ENCODE measurements at places on chromosomes 3 and 15.

- no peak for DNase-seq
These were observed 207.3 kb downstream of the LRTM1 start for GRCh38 chr3:54720604-54721003.

GRCh38 chr3:110568246-110568645, 503.4 kb upstream of the NECTIN3 start:
- no peak for DNase-seq

GRCh38 chr3:16150285-16150684, 24.2 kb upstream of the GALNT15 start:
- DNase-seq: no peak

GRCh38 chr3:126743350-126743749, 39.3 kb downstream of the CHCHD6 start:
- no peak for DNase-seq

DNA sequence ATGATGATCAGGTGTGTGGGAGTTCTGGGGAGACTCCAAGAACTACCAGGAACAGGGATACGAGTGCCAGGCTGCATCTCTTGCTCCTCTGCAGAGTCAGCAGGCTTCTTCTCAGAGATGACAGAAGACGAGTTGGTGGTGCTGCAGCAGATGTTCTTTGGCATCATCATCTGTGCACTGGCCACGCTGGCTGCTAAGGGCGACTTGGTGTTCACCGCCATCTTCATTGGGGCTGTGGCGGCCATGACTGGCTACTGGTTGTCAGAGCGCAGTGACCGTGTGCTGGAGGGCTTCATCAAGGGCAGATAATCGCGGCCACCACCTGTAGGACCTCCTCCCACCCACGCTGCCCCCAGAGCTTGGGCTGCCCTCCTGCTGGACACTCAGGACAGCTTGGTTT, 7.9 kb downstream of the PRRT3 start:
- DNase-seq: no peak

GRCh38 chr3:9598783-9599387, 45.3 kb upstream of the LHFPL4 start:
- DNase-seq: no peak

- DNase-seq: no peak
These were observed 109.4 kb upstream of the RAD18 start for GRCh38 chr3:9072667-9073009.

DNA sequence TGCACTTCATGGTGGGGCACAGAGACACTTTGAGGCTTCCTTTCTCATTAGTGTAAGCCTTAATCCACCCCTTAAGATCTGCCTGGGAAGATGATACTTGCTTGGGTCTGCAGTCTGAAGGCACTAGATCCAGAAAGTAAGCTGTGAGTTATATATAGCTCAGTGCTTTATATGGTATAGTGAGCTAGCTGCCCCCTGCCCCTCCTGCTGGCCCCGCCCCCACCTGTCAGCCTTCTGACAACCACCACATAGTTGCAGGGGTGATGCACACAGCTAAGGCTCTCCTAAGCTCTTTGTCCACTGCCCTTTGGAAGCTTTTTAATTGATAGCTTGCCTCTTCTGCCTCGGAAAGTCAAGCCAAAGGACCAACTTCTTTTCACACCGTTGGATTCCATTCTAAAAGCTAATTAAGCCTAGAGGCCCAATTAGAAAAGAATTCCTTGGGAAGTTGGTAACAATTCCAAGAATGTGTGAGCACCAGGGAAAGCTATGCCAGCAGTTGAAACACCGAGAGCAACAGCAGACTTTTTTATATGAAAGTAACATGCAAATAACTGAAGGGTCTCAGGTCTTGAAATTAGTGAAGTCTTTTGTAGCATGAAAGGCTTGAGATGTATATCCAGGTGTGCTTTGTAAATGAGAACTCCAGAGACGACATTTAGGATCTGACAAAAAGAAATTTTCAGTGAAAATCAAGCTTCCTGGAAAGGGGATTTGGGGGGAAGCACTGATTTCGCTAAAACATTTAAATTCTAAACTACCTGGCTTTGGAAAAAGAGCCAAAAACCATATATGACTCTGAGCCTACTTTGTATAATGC, 2.3 kb downstream of the TPM1 start:
- DNase-seq: no peak

- DNase-seq: no peak
These were observed 49.4 kb upstream of the FMN1 start for GRCh38 chr15:33243869-33244268.

GRCh38 chr15:100569391-100569790, 32.6 kb downstream of the LINS1 start:
- no peak for DNase-seq

DNA sequence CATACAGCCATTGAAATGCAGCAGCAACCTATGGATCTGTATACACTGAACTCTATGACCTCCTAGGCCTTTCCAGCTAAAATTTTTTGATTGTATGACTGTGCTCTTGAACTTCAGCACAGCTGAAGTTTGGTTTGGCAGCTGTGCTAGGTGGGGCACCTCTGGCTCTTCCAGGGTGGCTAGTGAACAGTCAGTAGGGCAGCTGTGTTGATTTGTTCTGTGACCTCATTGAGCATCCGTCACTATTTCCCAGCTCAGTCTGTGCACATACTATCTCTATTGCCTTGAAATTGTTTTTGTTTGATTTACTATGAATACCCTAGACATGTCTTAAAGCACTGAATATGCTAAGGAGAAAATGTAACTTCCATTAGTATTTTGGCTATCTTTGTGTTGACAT, 363.2 kb upstream of the NAALADL2 start:
- DNase-seq: no peak

GRCh38 chr15:69983696-69984265, 113.9 kb downstream of the TLE3 start:
- DNase-seq: no peak

DNA sequence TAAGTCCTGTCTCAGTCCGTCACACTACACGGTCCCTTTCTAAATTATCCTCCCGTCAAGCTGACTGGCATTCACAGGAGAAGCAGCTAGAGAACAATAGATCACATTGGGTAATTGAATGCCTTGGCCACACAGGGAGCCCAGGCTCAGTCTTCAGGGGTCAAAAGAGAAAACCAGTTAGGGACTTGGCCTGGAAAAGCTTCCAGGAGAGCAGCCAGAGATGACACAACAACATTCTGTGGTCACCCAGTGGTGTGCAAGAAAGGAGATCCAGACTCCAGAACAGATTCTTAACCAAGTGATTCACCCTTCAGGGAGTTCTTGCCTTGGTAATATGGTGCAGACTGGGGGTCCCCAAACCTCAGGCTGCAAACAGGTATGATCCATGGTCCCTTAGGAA, 15.9 kb downstream of the ARHGAP31 start:
- DNase-seq: no peak

Measured in anterior cingulate cortex (tissue), 58 donors.